Neural progenitor cell (in vitro differentiated cells): ENCODE measurements at places on chromosomes 6 and 20. TPM values are rescaled to one million over a fixed set of nuclear protein-coding genes. Genes with fewer than 3 reads are reported as not detected.
A peak's percentile ranks its signal among the peaks of the same experiment; 100 is the strongest.

Gene DNAJC5
- 17.2 and 37.9 TPM in 2 replicates for total RNA-seq

Gene WFDC12
- not detected in 2 replicates for total RNA-seq

Gene GSTA2
- not detected in 2 replicates for total RNA-seq

Gene DNAH8
- total RNA-seq = 0.09 and 1.1 TPM in 2 replicates

Gene ZC2HC1B
- total RNA-seq = not detected in 2 replicates

Gene GSS
- total RNA-seq = 63.9 and 96.4 TPM in 2 replicates

DNA sequence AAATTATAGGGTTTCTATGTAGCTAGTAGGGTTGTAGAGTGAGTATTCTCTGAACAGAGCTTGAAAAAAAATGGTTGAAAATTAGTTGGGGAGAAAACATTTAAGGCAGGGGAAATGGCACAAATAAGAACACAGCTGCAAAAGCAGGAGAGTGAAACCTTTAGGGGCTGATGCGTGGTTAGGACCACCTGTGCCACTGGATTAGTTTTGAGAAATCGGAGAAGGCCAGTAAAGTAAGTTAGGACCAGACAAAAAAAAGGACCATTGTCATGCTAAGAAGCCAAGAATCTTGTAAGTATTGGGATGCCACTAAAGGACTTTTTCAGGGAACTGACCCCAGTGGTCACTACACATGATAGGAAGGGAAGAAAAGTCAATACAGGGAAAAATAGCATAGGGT is 9.4 kb downstream of the PLAGL1 start:
- no peak for DNase-seq

DNA sequence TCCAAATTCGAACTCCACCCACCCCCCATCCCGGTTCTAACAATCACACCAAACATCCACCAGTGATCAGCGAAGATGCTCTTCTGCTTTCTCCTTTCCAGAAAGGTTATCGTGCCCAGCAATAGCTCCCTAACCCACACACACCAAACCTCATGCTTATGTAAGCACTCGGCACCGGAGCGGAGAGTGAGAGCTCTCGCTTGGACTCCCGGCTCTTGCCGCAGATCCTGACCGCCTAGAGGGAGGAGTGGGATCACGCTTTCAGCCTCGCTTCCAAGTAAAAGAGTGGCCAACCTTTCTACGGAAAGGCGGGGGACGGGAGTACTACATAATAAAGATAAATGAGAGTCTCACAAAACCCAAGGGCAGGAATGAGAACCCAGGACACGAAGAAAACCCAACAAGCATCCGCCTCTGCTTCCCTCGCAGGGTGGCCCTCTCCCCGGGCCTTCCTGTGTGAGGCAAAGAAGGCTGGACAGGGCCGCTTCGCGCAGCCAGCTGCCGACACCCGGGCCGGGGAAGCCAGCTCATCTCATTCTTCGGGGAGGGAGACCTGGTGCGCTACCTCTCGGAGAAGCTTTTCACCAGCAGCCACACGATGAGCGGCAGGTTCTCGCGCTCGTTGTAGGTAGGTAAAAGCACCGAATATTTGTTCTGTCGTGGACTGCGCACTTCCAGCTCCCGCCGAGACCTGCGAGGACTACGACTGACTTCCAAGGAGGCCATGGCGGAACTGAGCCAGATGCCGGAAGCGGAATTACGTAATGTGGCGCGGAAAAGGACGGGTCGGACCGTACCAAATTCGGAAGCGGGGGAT is at the start of gene DPM1:
TSS of gene DPM1 (minus strand) at position 735 of the 817 bp plus-strand sequence. CDS start at position 726, 9 bp downstream.
- peak; percentile 94 for DNase-seq

GRCh38 chr6:148884461-148884860 is 137.6 kb downstream of the UST start:
- DNase-seq = peak; percentile 36

DNA sequence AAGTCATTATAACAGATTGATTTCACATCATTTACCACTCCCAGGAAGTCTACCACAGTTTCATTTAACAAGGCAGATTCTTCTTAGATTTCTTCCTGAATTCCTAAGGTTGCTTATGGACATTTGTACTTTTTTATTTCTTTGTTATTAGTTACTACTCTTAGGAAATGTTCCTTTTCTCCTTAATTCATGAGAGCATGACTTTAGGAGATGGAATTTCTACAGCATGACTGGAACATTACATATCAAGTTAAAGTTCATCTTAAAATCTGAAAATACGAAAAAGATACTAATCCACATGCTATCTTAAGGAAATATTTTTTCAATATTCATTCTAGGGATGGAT is 22.3 kb downstream of the CNKSR3 start:
- no peak for DNase-seq

GRCh38 chr6:37078814-37079213 is 73.4 kb downstream of the FGD2 start:
- no peak for DNase-seq

DNA sequence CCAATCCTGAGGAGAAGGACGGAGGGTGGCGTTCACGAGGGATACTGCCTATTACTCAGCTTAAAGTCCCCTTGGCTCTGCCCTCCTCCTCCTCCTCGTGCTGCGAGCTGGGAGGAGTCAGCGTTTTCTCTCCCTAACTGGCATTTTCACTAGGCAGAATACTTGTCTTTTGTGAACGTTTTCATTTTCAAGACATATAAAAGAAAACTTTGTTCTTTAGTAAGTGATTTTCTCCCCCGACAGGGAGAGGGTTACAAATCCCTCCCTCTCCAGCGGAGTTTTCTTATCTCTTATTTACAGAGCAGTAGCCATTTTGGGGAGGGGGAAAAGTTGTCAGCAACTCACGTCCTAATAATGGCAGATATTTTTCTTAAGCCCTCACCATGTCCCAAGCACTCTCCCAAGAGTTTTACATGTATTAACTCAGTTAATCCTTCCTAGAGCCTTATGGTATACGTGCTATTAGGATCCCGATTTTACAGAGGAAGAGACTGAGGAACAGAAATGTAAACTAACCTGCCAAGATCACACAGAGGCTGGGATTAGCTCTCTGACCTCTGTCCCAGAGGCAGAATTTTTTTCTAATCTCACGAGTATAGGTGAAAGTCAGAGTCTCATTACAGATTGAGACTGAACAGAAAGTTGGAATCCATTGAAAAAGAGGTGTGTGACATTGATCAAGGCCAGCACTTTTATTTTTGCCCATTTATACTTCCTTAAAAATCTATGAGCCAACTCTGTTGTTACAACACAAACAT is 30.0 kb upstream of the ZNF217 start:
- DNase-seq = peak; percentile 54

- no peak for DNase-seq
These were observed 92.8 kb upstream of the FRMD1 start for GRCh38 chr6:168171673-168172353.

GRCh38 chr6:22590423-22590822 is 21.1 kb downstream of the HDGFL1 start:
- no peak for DNase-seq

DNA sequence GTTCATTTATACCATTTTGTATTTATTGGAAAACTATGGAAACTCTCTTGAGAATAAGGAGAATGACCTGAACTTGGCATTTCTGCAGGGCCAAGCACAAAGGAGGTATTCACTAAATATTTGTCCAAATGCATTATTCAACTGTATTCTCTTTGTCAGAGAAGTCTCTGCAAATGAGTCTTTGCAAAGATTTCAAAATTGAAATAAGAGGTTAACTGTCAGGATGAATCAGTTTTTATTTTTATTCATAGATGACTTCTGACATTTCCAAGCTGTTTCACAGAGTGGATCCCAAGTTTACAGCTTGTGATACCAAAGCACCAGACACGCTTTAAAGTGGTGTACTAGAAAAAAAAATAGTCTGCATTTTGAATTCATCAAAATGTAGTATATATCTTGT is 131.6 kb downstream of the UTRN start:
- no peak for DNase-seq

GRCh38 chr20:52279706-52280105 is 88.1 kb upstream of the ZFP64 start:
- DNase-seq = no peak

- no peak for DNase-seq
These were observed 122.8 kb upstream of the ZNF217 start for GRCh38 chr20:53716395-53716794.

DNA sequence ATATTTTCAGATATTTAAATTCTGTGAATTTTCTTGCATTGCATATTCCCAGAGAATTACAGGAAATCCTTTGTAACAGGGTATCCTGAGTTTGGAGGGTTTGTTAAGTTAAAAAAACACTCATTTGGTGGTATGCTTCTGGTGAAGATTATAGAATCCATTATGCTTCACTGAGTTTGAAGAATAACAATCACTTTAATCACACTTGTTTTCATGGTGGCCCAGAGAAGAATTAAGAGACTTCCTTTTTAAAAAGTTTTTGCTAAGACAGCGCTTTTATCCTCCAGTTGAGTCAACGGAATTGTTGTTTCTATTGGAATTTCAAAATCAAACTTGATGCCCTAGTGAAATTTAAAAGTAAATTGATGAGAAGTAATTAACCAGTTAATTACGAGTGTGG is 17.4 kb downstream of the PLEKHG1 start:
- peak; percentile 28 for DNase-seq

GRCh38 chr6:165845493-165845892 is 182.5 kb upstream of the PDE10A start:
- DNase-seq = no peak

- no peak for DNase-seq
These were observed 63.7 kb downstream of the MKKS start for GRCh38 chr20:10370091-10370887.

GRCh38 chr20:2625062-2625461 is 27.4 kb upstream of the NOP56 start:
- no peak for DNase-seq

GRCh38 chr6:166864333-166864732 is 92.0 kb downstream of the RNASET2 start:
- no peak for DNase-seq

DNA sequence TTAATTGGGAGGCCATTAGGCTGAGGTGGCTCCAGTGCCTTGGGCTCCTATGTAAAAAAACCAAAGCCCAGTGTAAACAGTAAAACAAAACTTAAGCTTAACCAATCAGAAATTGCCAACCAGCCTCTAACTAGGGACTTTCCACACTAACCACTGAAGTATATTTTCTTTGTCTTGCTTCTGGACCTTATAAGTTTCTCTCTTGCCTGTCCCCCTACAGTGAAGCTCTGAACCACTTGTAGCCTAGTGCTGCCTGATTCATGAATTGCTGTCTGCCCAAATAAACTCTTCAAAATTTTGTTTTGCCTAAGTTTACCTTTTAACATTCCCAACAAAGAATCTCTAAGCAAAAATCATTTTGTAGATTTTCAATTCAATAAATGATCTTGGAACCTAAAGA is 28.2 kb downstream of the POPDC3 start:
- no peak for DNase-seq

DNA sequence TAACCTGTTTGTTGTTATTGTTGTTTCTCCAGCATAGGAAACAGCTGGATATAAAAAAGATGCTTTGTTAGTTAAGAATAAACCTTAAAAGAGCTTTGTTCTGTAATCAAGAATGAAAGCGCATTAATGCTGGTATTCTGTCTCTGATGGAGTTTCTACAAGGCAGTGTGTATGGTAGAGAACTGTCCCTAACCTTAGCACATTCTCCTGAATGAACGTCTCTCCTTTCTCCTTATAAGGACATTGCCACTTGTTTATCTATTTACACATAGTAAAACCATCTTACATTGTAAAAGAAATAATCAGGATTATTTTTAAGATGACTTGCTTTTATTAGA is 33.8 kb upstream of the LCA5 start:
- DNase-seq = no peak

DNA sequence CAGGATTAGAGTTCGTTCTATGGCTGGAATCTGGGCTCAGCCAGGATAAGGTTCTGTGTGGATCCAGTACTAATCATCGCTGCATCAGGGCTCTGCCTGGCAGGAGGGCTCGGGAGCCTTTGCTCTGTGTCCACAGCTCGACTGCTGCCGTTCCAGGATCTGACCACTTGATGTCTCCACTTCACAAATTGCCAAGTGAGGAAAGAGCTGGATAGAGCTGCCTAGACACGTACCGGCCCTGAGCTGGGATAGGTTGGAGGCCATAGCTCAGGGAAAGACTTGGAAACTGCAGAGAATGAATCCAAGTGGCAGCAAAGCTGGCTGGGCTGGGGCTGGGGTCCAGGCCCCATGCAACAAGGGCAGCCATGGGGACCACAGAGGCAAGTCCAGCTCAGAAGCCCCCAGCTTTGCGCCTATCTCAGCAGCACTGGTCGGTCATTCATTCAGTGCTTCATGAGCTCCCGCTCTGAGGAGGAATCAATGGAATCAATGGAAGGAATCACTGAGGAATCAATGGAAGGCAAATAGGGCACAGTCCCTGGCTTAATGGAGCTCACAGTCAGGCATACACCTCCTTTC is 38.0 kb upstream of the TOP1 start:
- DNase-seq = peak; percentile 87

DNA sequence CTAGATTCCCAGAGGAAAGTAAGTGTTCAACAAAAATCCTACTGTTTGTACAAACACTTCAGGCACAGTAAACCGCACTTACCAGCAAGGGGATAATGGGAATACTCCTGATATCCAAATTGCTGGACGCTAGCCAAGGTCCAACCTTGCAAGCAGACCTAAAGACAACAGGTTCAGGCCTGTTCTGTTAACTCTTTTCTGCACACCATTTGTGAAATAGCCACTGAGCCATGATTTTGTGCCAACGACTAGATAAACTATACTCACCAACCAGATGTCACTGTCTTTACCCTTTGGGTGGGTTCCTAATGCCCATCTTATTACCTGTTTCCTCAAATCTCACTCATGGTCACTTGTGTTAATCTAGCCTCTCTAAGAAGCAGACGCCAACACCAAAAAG is 43.5 kb downstream of the GOPC start:
- no peak for DNase-seq

DNA sequence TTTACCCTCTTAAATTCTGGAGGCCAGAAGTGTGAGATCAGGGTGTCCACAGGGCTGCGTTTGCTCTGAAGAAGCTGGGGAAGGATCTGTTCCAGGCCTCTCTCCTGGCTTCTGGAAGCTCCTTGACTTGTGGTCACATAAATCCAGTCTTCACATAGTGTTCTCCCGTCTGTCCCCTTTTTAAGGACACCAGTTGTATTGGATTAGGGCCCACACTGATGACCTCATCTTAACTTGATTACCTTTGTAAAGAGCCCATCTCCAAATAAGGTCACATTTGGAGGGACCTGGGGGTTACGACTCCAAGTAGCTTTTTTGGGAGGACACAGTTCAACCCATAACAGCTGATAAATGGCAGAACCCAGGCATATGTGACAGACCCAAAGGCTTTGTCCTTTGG is 20.0 kb upstream of the WFDC2 start:
- no peak for DNase-seq

GRCh38 chr20:51037532-51038115 is 14.7 kb upstream of the KCNG1 start:
- DNase-seq = no peak
